Endothelial cell (in vitro differentiated cells): ENCODE measurements at places on chromosomes 11 and 22.

GRCh38 chr22:38656256-38657044, at the start of the genes CBY1 and FAM227A:
Gene CBY1 (plus strand): TSS chr22:38656638. CDS start chr22:38668055, 11,417 bp downstream.
Gene FAM227A (minus strand): TSS chr22:38656392. CDS start chr22:38650168, 6,224 bp downstream.
- H3K36me3 ChIP-seq = no peaks in the 10 kb centered on the region
- peak within 1 kb of the TSS; percentile 99 for H3K27ac ChIP-seq
- peak within 1 kb of the TSS; percentile 95 for H3K4me3 ChIP-seq
- H3K27me3 ChIP-seq = no peaks in the 10 kb centered on the region

- H3K4me1 ChIP-seq = peaks cover 12% of the 10 kb centered on the region
- H3K4me3 ChIP-seq = no peak overlapping the region
- DNase-seq = no peak
- H3K36me3 ChIP-seq = no peaks in the 10 kb centered on the region
- no peak overlapping the region for H3K27ac ChIP-seq
- no peaks in the 10 kb centered on the region for H3K27me3 ChIP-seq
Observed at GRCh38 chr11:64092761-64093136, 57.0 kb downstream of the FLRT1 start.

- peaks cover 3% of the 10 kb centered on the region for H3K27me3 ChIP-seq
- no peak overlapping the region for H3K27ac ChIP-seq
- H3K4me3 ChIP-seq = no peak overlapping the region
Observed at GRCh38 chr11:68159161-68159560, 38.0 kb upstream of the CHKA start.

DNA sequence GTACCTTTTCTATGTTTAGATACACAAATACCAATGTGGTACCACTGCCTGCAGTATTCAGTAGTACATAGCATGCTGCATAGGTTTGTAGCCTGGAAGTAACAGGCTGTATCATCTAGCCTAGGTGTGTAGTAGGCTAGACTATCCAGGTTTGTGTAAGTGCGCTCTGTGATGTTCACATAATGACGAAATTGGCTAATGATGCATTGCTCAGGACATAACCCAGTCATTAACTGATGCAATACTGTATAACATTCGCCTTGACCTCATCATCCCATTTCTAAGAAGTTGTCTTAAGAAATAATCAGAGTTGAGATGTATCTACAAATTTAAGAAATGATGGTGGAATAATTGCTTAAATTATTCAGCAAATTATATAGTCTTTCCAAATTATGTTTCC, 116.0 kb upstream of the TIMP3 start:
- H3K4me1 ChIP-seq = no peaks in the 10 kb centered on the region
- H3K27ac ChIP-seq = no peak overlapping the region
- H3K4me3 ChIP-seq = no peak overlapping the region

DNA sequence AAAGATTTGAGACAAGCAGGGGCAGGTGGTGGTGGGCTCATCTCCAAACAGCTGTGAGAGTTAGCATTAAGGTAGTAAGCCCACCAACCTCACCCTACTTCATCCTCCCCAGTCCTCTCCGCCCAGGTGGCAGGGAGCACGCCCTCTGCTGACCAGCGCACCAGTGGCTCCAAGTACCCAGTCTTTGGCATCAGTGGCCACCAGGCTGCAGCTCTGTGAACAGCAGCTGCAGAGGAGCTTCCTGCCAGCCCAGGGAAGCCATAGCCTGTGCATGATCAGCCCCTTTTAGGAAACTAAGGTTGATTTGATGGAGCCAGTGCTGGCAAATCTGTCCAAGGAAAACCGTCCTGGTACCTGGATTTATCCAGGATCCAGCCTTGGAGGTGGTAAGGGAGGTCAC, 21.7 kb downstream of the CAVIN3 start:
- peaks cover 2% of the 10 kb centered on the region for H3K27me3 ChIP-seq
- peak; percentile 81 for DNase-seq
- no peak overlapping the region for H3K27ac ChIP-seq
- H3K4me3 ChIP-seq = no peak overlapping the region

DNA sequence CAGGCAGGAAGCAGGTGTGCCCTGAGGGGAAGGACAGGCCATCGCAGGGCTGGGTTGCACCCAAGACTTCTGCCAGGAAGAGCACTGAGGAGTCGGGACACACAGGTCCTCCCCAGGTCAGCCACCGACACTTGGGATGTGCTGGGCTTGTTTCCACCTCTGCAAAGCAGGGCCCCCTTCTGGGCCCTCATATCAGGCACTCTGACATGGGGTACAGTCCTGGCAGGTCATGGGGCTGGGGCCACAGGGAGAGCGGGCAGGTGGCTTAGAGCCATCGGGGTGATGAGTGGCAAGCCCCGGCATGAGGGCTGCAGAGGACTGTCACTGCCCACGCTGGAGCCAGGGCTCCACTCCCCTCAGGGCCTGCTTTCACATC, 7.9 kb upstream of the ADORA2A start:
- peak overlapping the region; percentile 87 for H3K27ac ChIP-seq
- H3K4me1 ChIP-seq = peaks cover 24% of the 10 kb centered on the region
- H3K27me3 ChIP-seq = peaks cover 11% of the 10 kb centered on the region
- no peak for DNase-seq
- peaks cover 8% of the 10 kb centered on the region for H3K36me3 ChIP-seq

DNA sequence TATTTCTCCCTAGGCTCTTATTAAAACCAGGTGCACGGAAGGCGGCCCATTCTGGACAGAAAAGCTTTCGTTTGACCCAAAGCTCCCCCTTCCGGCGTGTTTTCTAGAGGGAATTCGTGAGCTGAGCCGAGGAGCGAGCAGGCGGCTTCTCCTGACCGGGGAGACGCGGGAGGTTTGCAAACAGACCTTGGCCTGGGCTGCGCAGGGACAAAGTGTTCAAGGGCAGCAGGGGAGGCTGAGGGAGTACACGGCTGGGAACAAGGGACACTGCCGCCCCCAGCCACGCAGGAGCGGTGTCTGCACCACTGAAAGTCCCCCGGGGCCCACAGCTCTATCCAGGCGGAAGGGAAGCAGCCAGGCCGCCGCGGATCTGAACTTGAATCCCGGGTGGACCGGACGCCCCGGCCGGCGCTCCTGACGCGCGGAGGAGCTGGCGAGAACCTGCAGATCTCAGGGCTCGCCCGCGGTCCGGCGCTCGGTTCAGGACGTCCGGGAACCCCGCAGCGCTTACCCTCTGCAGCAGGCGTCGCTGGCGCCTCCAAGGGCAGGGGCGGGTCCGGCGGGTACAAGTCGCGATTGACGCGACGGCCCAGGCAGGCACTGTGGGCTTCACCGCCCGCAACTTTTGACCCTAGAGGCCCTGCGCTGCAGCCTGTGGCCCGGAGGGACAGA, 101.9 kb downstream of the WT1 start:
- peaks cover 7% of the 10 kb centered on the region for H3K27me3 ChIP-seq
- H3K27ac ChIP-seq = no peak overlapping the region
- DNase-seq = peak; percentile 57
- no peaks in the 10 kb centered on the region for H3K36me3 ChIP-seq
- peak overlapping the region; percentile 47 for H3K4me3 ChIP-seq

- H3K27me3 ChIP-seq = peaks cover 24% of the 10 kb centered on the region
- no peak for DNase-seq
- peaks cover 24% of the 10 kb centered on the region for H3K36me3 ChIP-seq
- peak overlapping the region; percentile 94 for H3K4me3 ChIP-seq
Observed at GRCh38 chr11:67289651-67290479, 762 bp downstream of the ANKRD13D start.

DNA sequence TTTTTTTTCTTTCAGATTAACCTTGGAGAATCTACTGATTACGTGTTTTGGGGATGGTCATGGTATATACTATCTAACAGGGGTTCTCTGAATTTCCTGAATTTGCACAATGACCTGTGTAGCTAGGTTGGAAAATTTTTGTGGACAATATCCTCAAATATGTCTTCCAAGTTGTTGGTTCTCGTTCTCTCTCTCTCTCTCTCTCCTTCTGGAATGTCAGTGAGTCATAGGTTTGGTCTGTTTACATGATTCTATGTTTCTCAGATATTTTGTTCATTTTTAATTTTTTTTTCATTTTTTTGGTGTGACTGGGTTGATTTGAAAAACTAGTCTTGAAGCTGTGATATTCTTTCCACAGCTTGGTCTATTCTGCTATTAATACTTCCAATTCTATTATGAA, 604.0 kb upstream of the ANO3 start:
- peaks cover 6% of the 10 kb centered on the region for H3K36me3 ChIP-seq
- H3K4me3 ChIP-seq = no peak overlapping the region
- no peak for DNase-seq
- no peak overlapping the region for H3K27ac ChIP-seq

DNA sequence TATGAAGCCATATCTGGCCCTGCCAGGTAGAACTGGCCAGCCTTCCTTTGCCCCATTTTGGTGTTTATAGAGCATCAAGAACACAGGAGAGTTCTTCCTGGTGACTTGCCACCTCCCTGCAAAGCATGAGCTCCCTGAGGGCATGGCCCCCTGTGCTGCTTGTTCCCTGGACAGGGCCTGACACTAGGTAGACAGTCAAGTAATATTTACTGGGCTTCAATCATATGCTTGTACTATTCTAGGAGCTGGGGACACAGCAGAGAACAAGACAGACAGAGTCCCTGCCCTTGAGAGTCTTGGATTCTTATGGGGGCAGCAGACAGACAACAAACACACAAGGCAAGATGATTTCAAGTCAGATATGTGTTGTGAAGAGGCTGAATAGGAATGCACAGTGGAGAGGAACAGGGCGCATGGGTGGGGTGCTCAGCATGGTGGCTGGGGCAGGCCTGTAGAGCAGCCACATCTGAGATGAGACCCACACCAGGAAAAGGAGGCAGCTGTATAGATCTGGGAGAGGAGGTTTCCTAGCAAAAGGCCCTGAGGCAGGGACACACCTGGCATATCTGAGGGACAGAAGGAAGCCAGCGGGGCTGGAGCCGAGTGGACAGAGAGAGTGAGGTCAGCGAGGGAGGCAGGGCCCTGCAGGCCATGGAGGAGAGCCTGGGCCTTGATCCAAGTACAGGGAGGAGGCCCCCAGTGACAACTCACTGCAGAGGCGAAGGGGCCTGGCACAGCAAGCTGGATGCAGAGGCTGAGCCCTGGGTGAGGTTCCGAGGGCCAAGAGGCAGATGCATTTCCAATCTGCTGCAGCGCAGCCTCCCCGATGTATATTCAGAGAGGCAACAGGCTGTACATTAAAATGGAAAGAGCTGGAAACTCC, 10.2 kb upstream of the CBX6 start:
- H3K36me3 ChIP-seq = no peaks in the 10 kb centered on the region
- no peak overlapping the region for H3K27ac ChIP-seq
- no peak overlapping the region for H3K4me3 ChIP-seq
- peaks cover 18% of the 10 kb centered on the region for H3K4me1 ChIP-seq
- H3K27me3 ChIP-seq = peaks cover 8% of the 10 kb centered on the region

DNA sequence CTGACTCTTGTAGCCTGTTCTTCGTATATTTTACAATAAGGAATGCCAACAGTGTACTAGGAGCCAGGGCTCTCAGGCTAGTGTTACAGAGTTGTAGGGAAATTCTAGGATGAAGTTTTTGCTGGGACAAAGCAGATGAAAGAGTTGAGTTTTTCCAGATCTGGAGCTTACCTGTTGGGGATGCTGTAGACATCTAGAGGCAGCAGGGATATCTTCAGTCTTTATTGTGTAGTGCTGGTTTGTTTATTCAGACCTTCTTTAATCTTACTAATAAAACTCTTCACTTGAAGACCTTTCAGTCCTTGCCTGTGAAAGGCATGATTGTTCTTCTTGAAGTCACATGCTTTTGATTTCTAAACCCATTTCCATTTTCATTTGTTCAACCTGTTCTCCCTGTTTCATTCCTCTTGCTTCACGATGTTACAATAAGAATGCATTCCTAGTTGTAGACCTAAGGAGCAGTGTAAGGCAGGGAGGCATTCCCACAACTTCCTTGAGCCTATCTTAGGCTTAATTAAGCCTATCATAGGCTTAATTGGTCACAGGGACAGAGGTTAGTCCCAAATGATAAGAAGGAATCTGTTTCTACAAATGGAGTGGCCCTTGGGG, 7.9 kb upstream of the SLC37A2 start:
- H3K27me3 ChIP-seq = peaks cover 3% of the 10 kb centered on the region
- no peaks in the 10 kb centered on the region for H3K36me3 ChIP-seq
- no peak overlapping the region for H3K27ac ChIP-seq
- DNase-seq = no peak
- no peak overlapping the region for H3K4me3 ChIP-seq

- H3K4me1 ChIP-seq = peaks cover 41% of the 10 kb centered on the region
- peaks cover 12% of the 10 kb centered on the region for H3K36me3 ChIP-seq
- H3K27ac ChIP-seq = no peak overlapping the region
- H3K27me3 ChIP-seq = no peaks in the 10 kb centered on the region
- no peak for DNase-seq
Observed at GRCh38 chr11:113771964-113772363, 1.5 kb downstream of the ZW10 start.

- H3K27me3 ChIP-seq = peaks cover 4% of the 10 kb centered on the region
- H3K4me3 ChIP-seq = peak overlapping the region; percentile 42
- peaks cover 19% of the 10 kb centered on the region for H3K36me3 ChIP-seq
- peaks cover 15% of the 10 kb centered on the region for H3K4me1 ChIP-seq
- H3K27ac ChIP-seq = no peak overlapping the region
Observed at GRCh38 chr22:47166446-47167016, 404.1 kb downstream of the TBC1D22A start.
